ENCODE measurements at places on chromosomes 12 and 14.
A peak's percentile ranks its signal among the peaks of the same experiment; 100 is the strongest.

DNA sequence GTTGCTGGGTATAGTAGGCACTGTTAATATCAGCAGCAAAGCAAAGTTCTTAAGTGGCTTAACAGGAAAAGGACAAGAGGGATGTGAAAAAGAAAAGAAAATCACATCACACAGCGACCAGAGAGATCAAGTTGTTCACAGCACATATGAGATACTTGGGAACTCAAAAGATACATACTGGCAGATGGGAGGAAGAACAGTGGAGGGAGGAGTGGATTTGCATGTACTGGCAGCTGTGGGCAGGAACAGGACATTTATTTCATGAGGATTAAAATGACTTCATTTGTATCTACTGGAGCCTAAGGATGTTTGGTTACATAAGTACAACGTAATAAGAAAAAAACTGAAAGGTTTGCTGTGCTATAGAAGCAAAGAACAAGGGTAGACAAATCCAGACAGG, 136.5 kb upstream of the IFNG-AS1 start:
- DNase-seq, result no peak

- DNase-seq, result peak; percentile 68
Observed at GRCh38 chr12:80195074-80195726, 95.9 kb downstream of the OTOGL start.

- no peak for DNase-seq
Observed at GRCh38 chr14:68643673-68644072, 149.2 kb downstream of the ZFP36L1 start.

DNA sequence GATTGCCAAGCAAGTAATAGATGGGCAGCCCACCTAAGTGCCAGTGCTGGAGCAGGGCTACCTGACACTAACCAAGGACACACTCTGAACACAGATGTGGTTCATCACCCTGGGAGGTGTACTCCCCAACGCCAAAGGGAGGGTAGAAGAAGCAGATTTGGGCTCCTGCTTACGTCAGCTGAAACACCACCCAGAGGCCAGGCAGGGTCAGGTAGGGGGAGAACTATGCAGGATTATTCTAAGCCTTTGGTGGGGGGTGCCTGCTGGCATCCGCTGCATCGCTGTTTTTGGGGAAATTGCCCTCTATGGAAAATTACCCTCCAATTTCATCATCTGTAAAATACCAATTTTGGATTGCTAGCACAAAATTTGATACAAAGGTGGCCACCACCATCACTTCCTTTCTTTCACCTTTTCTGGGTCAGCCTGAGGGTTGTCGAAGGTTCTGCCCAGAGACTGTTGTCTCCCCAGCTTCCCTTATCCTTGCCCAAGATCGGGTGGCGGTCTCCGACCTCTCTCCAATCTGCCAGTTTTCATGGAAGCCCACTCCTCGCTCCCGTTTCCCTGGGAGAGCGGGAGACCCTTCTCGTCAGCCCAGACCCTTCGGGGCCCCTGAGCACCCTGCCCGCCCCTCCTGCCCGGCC, 535 bp downstream of the BIN2 start:
- no peak for DNase-seq

GRCh38 chr14:26820138-26820537, 222.3 kb upstream of the NOVA1 start:
- DNase-seq, result no peak

- no peak for DNase-seq
Observed at GRCh38 chr14:64110802-64111201, 183.4 kb downstream of the ESR2 start.

GRCh38 chr14:106619606-106620005, 1093.2 kb downstream of the TMEM121 start:
- DNase-seq, result no peak

DNA sequence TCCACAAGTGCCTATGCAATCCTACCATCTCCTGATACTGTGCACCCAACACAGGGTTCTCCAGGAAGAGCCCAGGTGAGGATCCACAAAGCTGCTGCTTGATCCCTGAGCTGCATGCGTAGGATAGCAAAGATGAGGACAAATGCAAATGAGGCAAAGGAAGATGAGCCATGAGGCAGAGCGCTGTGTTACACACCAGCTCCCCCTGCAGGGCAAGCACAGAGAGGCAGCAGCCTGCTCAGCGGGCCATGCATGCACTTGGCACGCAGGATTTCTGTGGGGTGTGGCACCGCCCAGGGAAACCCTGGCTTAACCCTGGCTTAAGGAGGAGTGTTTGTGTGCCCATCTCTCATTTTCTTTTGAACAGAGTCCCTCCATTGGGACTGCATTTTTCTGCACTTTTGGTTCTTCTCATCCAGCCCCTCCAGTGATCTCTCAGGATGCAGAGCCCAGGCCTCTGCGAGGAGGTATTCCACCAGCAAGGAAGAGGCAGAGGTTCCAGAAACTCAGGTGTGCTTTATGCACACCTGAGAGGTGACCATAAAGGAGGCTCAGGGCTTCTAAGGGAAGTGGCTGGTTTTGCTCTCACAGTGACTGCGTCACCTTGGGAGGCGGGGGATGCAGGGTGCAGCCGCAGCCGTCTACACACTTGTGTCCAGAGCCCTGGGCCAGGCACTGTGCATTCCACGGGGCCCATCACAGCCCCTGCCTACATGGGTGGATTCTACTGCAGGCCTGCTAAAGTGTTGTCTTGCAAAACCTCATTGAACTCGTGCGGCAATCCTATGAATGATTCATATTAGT, 973.3 kb upstream of the TMEM132C start:
- DNase-seq, result peak; percentile 36

DNA sequence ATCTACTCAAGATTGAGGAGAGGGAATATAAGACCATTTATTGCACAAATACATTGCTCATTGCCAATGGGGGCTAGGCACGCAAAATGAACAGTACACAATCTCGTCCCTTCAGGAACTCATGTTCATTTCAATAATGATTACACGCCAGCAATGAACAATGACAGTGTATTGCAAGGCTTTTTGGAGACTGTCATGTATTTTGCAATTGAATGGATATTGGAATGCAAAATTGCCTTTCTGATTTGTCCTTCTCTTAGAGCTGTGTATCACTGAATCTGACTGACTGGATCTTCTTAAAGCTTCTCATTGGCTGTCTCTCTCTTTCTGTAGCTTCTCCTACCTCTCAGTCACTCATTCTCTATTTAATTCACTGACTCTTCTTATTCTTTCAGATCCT, 400.2 kb upstream of the DCN start:
- no peak for DNase-seq

DNA sequence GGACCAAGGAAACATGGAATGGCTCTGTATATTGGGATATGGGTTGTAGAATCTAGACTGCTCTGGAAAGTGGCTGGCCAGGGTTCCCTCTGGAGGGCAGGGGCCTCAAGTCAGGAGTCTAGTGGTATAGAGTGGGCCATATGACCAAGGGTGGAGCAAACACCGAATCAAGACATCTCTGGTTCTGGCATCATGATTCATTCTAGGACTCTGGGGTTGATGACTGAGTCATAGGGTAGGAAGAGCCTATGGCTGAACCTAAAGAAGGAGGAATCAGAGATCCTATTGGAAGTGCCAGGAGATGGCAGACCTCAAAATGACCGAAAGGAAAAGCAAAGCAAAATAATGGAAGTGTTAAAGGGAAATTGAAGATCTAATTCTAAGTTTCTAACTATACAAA, 356.4 kb upstream of the PRICKLE1 start:
- DNase-seq, result no peak

- DNase-seq, result peak; percentile 82
Observed at GRCh38 chr12:93223440-93224426, 154.0 kb upstream of the NUDT4 start.

DNA sequence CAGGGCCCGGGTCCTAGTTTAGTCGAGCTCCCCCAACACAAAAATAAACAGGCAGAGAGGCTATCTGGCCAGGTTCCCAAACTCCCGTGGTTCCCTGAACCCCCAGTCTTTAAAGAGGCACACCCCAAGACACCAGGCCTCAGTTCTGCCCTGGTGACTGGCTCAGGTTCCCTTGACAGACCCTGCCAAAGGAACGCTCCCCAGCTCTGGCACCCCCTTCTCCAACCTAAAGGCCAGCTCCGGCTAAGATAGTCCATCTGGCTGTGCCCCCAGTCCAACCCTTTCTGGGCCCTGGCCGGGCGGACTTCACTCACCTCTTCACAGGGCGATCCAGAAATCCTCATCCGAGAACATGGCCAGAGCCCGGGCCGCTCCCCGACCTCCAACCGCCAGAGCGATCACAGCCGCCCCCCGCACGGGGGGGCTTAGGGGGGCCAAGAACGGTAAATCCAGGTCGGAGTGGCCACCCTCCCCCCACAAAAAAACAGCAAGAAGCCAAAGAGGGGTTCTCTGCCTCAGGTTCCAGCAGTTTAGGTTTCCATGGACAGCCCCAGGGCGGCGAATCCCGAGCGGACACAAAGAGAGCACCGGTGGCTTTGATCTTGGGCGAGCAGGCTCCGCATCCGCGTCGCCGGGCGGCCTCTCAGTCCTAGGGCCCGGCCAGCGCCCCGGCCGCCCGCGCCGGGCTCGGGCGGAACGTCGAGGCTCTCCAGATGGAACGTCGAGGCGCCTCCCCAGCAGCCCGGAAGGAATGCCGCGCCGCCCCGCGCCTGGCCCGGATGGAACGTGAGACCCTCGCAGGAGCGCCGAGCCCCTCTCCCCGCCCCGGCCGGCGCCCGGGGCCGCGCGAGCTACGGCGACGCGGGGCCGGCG, 1.1 kb downstream of the KMT2D start:
- DNase-seq, result peak; percentile 50

DNA sequence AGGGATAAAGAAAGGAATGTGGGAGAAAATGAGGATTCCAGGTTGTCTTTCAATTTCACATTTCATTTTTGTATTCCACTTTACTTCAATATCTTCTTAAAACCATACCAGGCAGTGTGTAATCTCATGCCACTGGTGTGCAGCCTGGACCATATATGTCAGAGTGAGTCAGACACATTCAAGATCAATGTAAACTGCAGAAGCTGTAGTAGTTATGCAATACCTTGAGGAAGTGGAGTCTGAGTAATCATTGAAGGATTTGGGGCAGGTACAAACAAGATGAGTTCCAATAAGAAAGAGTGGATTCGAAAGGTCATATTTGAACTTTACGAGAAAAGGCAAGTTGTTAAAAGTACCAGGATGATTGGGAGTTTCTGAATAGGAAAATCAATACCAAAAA, 14.1 kb downstream of the PLCZ1 start:
- DNase-seq, result no peak

- DNase-seq, result no peak
Observed at GRCh38 chr14:105316968-105317510, 2.5 kb downstream of the PACS2 start.

DNA sequence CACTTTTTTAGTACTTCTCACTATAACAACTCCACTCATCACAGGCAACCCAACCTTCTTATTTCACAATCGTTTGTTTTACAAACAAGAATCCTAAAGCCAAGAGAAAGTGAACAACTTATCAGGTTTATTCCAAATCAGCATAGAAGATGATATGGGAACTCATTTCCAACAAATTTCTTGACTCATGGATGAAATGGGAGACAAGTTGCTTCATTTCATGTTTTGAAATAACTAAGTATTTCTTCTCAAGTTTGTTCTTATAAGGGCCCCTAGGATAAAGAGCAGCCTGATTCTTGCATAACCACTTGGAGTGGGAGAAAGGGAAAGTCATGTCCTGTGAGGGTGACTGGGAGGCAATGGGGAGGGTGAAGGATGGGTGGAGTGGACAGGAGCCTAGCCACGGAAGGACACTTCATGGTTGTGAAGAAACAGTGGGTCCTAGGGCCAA, 168.3 kb downstream of the DUSP6 start:
- DNase-seq, result no peak

DNA sequence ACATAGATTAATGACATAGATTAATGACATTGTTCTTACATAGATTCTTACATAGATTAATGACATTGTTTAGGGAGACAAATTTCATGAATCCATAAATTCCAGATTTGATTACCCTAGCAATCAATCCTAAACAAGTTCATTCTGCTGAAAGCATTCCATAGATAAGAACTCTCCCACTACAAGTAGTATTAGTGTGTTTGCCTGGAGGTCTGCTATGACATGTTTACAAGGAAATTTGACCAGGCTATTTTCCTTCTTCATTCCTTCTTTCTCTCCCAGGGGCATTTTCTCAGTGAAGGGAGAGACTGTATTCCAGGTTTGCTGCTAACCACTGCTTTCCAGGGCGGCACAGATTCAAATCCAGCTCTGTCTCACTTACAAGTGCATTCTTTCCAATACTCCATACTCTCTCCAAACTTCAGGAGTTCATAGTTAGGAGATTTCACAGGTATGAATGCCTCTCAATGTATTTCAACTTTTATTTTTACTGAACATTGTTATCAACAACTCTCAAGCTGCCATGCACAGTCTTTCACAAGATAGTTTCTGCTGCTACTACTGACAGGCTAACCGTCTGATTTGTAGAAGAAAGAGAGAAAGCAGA, 134.5 kb downstream of the SLC38A1 start:
- no peak for DNase-seq

DNA sequence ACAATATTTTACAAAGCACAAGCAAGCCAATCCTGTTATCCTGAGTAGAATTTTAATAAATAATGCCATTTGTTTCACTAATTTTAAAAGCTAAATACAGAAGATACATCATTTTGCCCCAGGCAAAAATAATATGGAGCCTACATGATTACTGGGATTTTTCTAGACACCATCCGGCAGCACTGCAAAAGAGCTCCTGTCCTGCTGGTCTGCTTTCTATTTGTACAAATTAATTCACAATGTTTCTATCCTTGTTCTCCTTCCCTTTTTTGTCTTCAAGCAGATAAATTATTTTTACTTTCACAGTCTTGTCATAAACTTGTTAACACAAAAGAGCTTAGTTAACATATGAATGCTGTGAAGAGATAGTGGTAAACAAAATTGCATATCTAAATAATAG, 4.6 kb downstream of the SIX1 start:
- peak; percentile 27 for DNase-seq

DNA sequence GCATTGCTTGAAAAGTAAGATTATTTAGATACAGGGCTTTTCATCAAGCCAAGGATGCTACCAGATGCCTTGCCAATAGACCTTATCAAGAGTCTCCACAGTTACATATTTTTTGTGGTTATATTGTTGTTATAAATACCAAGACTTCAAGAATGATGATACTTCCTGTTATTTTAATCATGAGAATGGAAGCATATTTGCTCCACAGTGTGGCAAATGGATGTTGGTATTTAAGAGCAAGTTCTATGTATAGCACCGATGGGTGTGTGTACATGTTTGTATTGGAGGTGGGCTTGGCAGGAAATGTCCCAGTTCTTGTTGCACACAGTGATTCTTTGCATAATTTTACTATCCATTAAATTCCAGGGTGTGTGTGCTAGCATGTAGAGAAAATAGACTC, 4.4 kb upstream of the NID2 start:
- no peak for DNase-seq

DNA sequence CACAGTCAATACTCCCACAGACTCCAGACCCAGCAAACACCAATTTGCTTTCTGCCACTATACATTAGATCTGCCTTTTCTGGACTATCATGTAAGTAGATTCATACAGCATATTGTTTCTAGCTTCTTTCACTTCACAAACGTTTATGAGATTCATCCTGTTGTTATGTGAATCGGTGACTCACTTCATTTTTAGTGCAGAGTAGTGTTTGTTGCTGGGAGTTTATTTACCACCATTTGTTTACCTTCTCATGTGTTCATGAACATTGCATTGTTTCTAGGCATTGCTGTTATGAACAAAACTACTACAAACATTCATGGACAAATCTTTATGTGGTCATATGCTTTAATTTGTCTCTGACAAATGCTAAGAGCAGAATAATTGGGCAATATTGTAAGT, 807.8 kb upstream of the TMEM132C start:
- DNase-seq, result no peak

Measured in muscle of leg (tissue), 16 donors.